D721Med (cell line): ENCODE measurements at places on chromosomes 12 and 14.

DNA sequence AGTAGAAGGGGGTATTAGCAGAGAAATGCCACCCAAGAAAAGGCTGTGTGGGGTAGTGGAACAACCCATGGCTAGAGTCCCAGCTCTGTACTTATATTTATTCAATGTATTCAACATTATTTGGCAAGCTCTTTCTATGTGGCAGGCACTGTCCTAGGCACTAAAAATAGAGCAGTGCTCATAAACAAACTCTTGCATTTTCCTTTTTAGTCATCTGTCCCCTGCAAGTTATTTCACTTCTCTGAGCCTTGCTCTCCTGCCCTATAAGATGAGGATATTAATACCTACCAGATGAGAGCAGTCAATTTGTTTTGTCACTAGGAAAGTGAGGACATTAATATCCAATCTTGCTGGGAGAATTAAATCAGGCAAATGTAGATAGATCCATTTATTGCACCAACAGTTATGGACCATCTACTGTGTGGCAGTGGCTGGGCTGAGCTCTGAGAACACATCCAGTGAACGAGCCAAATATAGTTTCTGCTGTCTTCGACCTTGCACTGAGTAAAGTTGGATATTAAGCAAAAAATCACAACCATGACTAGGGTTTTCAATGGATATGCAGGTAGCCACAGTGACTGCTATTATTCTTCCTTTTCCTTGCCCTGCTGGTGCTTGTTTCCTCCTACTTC is 314.3 kb upstream of the TBX3 start:
- no peak for DNase-seq

DNA sequence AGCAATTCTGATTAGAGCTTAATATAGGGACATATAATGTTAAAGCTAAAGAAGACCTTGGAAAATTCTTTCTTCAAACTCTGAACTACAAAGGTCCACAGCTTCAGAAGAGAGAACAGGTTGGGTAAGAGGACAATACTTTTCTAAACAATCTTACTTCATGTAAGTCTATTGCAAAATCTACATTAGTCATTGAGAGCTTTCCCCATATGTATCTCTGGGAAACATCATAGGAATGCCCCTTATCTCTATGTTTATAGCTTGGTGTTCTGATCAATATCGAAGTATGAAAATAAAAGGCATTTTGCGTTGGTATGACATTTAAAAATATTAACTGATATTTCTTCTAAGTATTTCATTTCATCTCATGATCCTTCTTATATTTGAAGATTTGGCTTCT is 962.6 kb downstream of the AACS start:
- no peak for DNase-seq

GRCh38 chr12:24233519-24234246 is 284.2 kb upstream of the SOX5 start:
- DNase-seq: no peak

GRCh38 chr14:39868251-39868650 is 436.0 kb upstream of the FBXO33 start:
- no peak for DNase-seq

GRCh38 chr12:112238441-112238840 is 113.1 kb downstream of the TRAFD1 start:
- no peak for DNase-seq

GRCh38 chr12:104059963-104060362 is 4.4 kb upstream of the HCFC2 start:
- DNase-seq: no peak

GRCh38 chr12:58809064-58809607 is 111.2 kb downstream of the LRIG3 start:
- DNase-seq: no peak

- no peak for DNase-seq
These were observed 32.7 kb upstream of the FBLN5 start for GRCh38 chr14:91980157-91980556.

- DNase-seq: no peak
These were observed 35.9 kb downstream of the PLEKHA5 start for GRCh38 chr12:19165451-19165850.

- no peak for DNase-seq
These were observed 386.7 kb upstream of the CCDC196 start for GRCh38 chr14:66099451-66099850.

DNA sequence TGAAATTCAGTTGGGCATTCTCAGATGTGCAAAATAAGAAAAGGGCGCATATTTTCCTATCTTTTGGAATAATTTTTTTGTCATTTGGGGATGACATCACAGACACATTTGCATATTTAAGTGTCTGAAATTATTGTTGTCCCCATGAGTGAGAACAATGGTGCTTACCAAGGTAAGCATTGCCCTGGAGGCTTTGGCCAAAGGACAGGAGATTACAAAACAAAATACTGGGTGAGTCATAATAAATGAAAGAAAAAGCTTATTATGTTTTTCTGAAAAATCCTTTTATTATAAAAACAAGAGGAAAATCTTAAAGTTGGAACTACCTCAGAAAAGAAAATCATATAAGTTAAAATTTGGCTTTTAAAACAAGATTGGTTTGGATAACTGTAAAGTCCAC is 254.9 kb downstream of the BTG1 start:
- DNase-seq: no peak

DNA sequence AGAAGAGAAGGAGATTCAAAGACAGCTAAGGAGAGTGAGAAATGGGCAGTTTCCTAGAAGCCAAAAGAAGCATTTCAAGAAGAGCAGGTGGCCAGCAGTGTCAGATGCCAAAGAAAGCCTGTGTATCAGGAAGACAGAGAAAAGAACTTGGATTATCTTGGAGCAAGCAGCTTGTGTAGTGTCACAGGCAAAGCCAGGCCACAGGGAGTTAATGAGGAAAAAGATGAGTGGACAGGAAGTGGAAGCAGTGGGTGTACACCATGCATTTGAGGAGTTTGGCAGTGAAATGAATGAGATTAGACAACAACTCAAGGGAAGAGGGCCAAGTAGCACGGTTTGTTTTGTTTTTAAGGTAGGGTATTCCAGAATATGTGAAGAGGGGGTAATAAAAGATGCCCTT is 5.6 kb upstream of the MYH7 start:
- no peak for DNase-seq

- DNase-seq: no peak
These were observed 3.7 kb upstream of the CCDC197 start for GRCh38 chr14:93993382-93993781.

- DNase-seq: no peak
These were observed at the start of gene CABP1 for GRCh38 chr12:120639771-120640721. TSS of gene CABP1 (plus strand) at chr12:120640626. CDS start at chr12:120640686, 60 bp downstream.

DNA sequence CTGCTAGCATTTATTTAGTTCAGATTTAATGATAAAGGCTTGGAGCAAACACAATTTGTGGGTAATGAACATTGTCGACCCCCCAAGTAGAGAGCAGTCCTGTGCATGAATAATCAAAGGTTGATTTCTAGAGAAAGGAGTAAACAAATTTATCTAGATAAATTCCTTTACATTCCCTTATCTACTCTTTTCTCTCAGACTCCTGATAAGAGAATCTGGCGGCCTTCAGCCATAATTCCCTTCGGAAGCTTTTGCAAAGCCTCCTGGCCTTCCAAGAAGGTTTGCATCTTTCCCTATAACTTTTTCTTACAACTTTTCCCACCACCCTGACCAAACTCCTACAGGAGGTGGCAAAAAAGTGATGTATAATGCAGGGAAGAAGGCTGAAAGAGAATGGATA is 42.1 kb downstream of the TMTC3 start:
- DNase-seq: no peak

- no peak for DNase-seq
These were observed 990 bp downstream of the FERMT2 start for GRCh38 chr14:52949711-52950409.

- DNase-seq: no peak
These were observed 877.7 kb downstream of the SLC6A15 start for GRCh38 chr12:84034871-84035270.

GRCh38 chr12:87870061-87870460 is 159.1 kb downstream of the C12orf50 start:
- DNase-seq: no peak

GRCh38 chr14:27253966-27254365 is 656.1 kb upstream of the NOVA1 start:
- no peak for DNase-seq

- DNase-seq: no peak
These were observed 27.0 kb downstream of the P2RX7 start for GRCh38 chr12:121159467-121160307.

GRCh38 chr12:105670672-105671071 is 340.2 kb downstream of the C12orf75 start:
- DNase-seq: no peak

GRCh38 chr12:131831635-131832041 is 3.4 kb downstream of the MMP17 start:
- no peak for DNase-seq

GRCh38 chr14:73272393-73272792 is 35.1 kb downstream of the PAPLN start:
- peak; percentile 81 for DNase-seq

GRCh38 chr12:4356041-4356327 is 23.5 kb downstream of the FGF23 start:
- no peak for DNase-seq

DNA sequence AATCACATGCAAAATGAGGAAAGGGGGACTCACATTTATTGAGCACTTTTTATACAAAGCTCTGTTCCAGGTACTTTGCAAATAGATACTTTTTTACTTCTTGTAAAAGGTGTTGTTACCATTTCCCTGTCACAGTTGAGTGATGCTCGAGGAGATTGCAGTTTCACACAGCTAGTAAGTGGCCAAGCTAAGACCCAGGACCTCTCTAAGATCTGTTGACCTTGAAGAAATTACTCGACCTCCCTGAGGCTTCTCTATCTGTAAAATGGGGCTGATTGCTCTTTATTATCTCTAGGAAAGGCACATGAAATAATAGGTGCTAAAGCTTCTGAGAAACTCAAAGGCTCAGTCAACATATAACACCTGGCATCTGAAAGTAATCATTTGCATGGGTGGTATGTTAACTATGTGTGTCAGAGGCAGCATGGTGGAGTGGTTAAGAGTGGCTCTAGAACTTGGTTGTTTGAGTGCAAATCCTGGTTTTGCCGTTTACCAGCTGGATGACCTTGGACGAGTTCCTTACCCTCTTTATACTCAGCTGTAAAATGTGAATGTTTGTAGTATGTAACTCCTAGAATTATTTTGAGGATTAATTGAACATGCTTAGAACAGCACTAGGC is 41.5 kb downstream of the IFT81 start:
- no peak for DNase-seq

GRCh38 chr12:104026841-104027599 is 23.0 kb downstream of the GLT8D2 start:
- no peak for DNase-seq

DNA sequence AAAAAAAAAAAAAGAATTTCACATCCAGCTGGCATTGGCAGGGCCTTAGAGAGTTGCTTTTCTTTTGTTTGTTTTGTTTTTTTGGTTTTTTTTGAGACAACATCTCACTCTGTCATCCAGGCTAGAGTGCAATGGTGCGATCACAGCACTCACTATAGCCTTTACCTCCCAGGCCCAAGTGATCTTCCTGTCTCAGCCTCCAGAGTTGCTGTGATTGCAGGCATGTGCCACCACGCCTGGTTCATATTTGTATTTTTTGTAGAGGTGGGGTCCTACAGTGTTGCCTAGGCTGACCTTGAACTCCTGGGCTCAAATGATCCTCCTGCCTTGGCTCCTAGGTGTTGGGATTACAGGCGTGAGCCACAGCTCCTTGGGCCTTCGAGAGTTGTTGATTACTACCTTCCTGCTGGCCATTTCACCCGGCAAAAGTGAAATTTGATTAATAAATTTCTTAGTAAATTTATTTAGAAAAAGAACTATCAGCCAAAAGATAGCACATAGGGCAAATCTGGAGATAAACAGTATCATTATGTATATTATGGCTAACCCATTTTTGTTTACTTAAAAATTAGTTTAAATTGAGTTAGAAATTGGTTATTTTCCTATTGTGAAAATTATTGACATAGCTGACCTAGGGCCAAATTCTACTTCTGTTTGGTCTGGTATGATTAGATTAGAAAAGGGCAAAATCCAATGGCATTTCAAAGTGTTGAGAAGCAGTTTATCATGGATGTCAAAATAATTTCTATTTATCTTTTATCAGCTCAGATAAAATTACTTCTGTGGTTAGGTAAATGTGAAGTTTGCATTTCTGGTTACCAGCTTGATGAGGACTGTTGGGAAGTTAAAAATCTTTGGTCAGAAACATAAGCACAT is 12.6 kb downstream of the ACTR6 start:
- DNase-seq: no peak

- no peak for DNase-seq
These were observed 513.0 kb downstream of the NAV3 start for GRCh38 chr12:78343657-78344056.

DNA sequence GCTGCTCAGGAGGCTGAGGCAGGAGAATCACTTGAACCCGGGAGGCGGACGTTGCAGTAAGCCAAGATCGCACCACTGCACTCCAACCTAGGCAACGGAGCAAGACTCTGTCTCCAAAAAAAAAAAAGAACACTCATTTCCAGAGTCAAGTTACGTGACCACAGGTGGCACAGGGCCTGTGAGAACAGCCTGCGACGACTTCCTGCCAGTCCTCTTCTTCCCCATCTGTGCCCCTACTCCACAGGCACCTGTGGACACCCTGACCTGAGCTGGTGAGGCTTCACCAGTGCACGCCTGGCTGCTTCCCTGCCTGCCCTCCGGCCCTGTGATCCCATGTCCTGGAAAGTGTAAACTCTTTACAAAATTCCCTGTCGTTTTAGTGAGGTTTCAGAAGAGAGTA is 77.7 kb downstream of the PPP2R5C start:
- DNase-seq: no peak

GRCh38 chr12:63994704-63995103 is 150.2 kb downstream of the SRGAP1 start:
- no peak for DNase-seq

- DNase-seq: no peak
These were observed 161.3 kb upstream of the CAND1 start for GRCh38 chr12:67107751-67108269.

DNA sequence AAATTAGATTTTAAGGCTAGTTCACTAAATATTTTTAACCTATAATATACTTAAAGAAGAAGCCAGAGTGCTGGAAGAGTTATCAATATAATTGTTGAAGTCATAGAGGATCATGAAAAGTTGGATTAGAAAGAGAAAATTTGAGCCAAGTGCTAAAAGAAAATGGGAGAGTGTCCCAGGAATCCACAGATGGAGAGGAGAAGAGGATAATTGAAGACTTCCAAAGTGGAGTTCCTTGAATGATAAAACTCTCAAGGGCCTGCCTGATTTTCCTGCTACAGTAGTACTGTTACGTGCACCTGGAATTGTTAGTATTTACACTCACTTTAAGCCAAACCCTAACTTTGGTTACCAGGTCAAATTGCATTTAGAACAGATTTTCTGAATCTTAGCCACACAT is 113.2 kb downstream of the MSRB3 start:
- DNase-seq: no peak

- DNase-seq: no peak
These were observed 8.9 kb downstream of the GTF2A1 start for GRCh38 chr14:81211844-81212243.

- no peak for DNase-seq
These were observed 13.5 kb downstream of the ATP2B1 start for GRCh38 chr12:89695100-89695499.

GRCh38 chr12:1668833-1669543 is 21.9 kb upstream of the ADIPOR2 start:
- no peak for DNase-seq
